ENCODE measurements at places on chromosomes 2 and 18.
A peak's percentile ranks its signal among the peaks of the same experiment; 100 is the strongest.

GRCh38 chr2:68834737-68835376 is 36.3 kb downstream of the BMP10 start:
- H3K27ac ChIP-seq: no peak overlapping the region
- H3K4me3 ChIP-seq: no peak overlapping the region
- peaks cover 52% of the 10 kb centered on the region for H3K4me1 ChIP-seq
- no peak for DNase-seq

- H3K36me3 ChIP-seq: no peaks in the 10 kb centered on the region
- no peak overlapping the region for H3K27ac ChIP-seq
- H3K27me3 ChIP-seq: peaks cover 28% of the 10 kb centered on the region
- H3K4me3 ChIP-seq: no peak overlapping the region
Measured at GRCh38 chr2:60586081-60586480, 32.6 kb upstream of the BCL11A start.

- H3K27me3 ChIP-seq: no peaks in the 10 kb centered on the region
- H3K36me3 ChIP-seq: no peaks in the 10 kb centered on the region
- H3K4me1 ChIP-seq: no peaks in the 10 kb centered on the region
- no peak overlapping the region for H3K27ac ChIP-seq
- no peak for DNase-seq
- no peak overlapping the region for H3K4me3 ChIP-seq
Measured at GRCh38 chr18:56702946-56703345, 51.8 kb downstream of the WDR7 start.

- peaks cover 2% of the 10 kb centered on the region for H3K4me1 ChIP-seq
- no peak overlapping the region for H3K27ac ChIP-seq
- H3K4me3 ChIP-seq: no peak overlapping the region
- no peak for DNase-seq
Measured at GRCh38 chr18:57347784-57348183, 4.6 kb upstream of the ST8SIA3 start.

DNA sequence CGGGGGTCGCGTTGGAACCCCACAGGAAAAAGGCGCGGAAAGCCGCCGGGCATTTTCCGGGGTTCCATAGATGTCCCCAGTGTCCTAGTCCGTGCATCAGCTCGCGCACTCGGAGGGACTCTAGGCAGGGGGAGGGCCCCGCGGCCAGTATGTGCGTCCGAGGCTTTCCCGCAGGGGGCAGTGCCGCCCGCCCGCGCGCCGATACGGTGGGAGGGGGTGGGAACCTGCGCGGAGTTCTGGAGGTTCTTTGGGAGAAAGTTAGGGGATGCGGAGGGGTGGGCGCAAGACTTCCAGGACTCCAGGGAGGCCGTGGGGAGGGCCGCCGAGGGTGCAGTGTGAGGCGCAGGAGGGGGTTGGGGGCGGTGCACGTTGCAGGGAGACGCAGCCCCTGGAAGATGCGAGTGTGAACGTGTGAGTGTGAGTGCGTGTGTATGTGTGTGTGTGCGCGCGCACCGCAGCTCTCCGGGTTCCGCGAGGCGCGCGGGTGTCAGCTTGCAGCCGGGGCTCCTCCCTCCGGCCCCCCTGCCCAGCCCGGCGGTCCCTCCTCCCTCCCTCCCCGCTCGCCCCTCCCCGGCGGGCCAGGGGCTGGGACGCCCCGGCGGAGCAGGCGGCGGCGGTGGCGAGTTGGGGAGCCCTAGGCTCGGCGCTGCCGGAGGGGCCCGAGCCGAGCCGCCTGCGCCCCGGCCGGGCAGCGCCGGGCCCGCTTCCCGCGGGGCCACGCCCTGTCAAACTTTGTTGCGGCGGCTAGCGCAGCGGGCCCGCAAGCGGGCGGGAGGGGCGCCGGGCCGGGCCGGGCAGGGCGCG is at the start of gene TCF7L1:
Gene TCF7L1, plus strand, starts transcription at position 559 of the 804 bp plus-strand sequence. CDS start 293 bp downstream, outside the sequence.
- no peak within 1 kb of the TSS for H3K27ac ChIP-seq
- H3K4me3 ChIP-seq: peak within 1 kb of the TSS; percentile 76
- H3K27me3 ChIP-seq: peaks cover 55% of the 10 kb centered on the region
- no peaks in the 10 kb centered on the region for H3K36me3 ChIP-seq
- H3K4me1 ChIP-seq: peaks cover 4% of the 10 kb centered on the region

- peaks cover under 1% of the 10 kb centered on the region for H3K36me3 ChIP-seq
- H3K4me3 ChIP-seq: no peak overlapping the region
- no peaks in the 10 kb centered on the region for H3K27me3 ChIP-seq
- H3K4me1 ChIP-seq: peaks cover 8% of the 10 kb centered on the region
Measured at GRCh38 chr2:143312441-143312840, 183.2 kb downstream of the ARHGAP15 start.

GRCh38 chr2:102520009-102520408 is 47.0 kb downstream of the SLC9A4 start:
- H3K4me1 ChIP-seq: peaks cover 6% of the 10 kb centered on the region
- no peak overlapping the region for H3K27ac ChIP-seq
- H3K36me3 ChIP-seq: no peaks in the 10 kb centered on the region
- DNase-seq: peak; percentile 16
- no peak overlapping the region for H3K4me3 ChIP-seq

DNA sequence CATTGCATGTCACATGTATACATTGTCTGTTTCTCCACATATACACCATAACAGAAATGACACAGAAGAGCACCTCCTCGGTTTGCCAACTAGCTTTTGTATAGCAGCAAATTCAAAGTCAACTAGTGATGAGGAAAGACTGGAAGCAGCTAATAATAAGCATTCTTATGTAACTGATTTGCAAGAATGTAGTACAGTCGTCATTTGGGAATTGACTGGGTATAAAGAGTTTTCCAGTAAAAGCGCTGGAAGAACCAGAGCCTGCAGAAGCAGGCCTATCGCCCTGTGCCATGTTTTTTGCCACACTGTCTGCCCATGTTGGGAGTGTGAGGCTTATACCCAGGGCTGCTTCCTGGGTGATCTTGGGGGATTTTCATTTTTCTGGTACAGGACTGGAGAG is 310.6 kb downstream of the GBX2 start:
- H3K4me3 ChIP-seq: no peak overlapping the region
- DNase-seq: no peak
- H3K36me3 ChIP-seq: no peaks in the 10 kb centered on the region

DNA sequence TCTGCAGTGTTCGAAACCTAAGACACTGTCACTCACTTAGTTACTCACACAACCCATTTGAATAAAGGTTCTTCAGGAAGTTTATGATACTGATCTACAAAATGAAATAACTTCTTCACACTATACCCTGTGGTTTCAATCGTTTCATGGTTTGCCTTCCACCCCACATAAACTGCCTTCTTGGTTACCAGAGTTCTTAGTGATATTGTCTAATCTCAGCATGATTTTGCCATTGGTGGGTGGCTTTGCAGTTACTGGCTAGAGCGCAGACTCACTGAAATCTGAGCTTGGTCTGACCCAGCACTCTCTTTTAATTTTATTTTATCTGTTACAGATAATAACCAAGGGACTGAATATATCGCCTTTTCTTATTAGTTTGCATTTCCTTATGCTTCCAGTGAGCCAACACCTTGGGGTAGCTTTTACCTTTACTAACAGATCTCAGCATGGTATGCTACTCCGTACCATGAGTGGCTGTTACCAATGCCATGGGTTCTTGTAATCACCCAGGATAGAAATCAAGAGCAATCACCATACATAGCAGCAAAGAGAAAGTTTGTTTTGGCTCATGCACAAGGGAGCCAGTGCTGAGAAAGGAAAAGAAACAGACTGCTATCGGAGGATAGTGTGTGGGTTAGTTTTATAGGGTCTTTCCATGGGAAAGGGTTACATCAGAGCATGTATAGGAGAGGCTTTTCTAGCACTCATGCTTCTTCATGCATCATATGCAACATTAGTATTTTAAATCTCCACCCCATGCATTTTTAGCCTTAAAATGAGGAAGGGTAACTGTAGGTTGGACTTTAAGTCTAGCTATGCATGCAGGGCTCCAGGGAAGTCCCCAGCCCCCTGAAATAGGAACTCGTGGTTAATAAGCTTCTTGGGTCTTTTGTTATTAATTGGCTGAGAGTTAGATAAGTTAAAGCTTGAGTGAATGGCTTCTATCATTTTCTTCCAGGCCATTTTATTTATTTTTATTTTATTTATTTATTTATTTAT is 33.3 kb downstream of the ANXA4 start:
- H3K27ac ChIP-seq: no peak overlapping the region
- no peak for DNase-seq
- H3K36me3 ChIP-seq: peaks cover 2% of the 10 kb centered on the region
- no peaks in the 10 kb centered on the region for H3K27me3 ChIP-seq

GRCh38 chr2:86786001-86786536 is 4.6 kb downstream of the CD8A start:
- peaks cover 70% of the 10 kb centered on the region for H3K4me1 ChIP-seq
- H3K27me3 ChIP-seq: peaks cover 5% of the 10 kb centered on the region
- DNase-seq: peak; percentile 75
- peaks cover 62% of the 10 kb centered on the region for H3K36me3 ChIP-seq
- peak overlapping the region; percentile 91 for H3K4me3 ChIP-seq

DNA sequence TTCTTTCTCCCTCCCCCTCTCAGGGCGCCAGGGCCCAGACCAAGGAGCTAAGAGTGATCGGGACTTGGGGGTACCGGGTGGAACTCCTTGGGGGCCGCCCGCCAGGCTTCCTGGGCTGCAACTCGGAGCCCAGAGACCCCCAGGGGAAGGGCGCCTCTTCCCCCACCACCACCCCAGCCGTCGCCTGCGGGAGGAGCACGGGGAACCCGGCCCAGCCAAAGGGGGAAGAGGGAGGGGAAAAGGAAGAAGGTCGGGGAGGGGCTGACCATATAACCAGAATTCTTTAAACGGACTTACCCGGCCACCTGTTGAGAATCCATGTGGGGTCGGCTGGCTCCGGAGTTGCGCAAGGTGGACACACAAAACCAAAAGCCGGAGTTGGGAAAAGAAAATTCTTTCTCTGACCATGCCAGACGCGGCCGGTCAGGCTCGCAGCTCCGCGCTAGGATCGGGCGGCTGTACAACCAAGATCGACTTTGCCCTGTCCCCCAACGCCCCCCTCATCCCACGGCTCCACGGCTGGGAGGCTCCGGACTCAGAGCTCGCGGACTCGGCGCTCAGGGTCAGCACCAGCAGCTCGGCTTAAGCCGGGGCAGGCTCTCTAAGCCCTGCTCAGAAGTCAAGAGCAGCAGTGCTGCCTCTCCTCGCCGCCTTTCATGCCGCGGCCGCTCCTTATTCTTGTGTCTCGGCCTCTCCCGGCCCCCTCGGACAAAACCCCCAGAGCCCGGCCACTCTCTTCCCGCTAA is 6.3 kb upstream of the SIX3 start:
- H3K27ac ChIP-seq: no peak overlapping the region
- H3K4me3 ChIP-seq: peak overlapping the region; percentile 40
- peaks cover 30% of the 10 kb centered on the region for H3K4me1 ChIP-seq
- peaks cover 91% of the 10 kb centered on the region for H3K27me3 ChIP-seq

- H3K4me1 ChIP-seq: no peaks in the 10 kb centered on the region
- H3K27me3 ChIP-seq: no peaks in the 10 kb centered on the region
- peaks cover 9% of the 10 kb centered on the region for H3K36me3 ChIP-seq
- DNase-seq: no peak
- H3K4me3 ChIP-seq: no peak overlapping the region
Measured at GRCh38 chr2:151552287-151552686, 142.6 kb downstream of the RIF1 start.

DNA sequence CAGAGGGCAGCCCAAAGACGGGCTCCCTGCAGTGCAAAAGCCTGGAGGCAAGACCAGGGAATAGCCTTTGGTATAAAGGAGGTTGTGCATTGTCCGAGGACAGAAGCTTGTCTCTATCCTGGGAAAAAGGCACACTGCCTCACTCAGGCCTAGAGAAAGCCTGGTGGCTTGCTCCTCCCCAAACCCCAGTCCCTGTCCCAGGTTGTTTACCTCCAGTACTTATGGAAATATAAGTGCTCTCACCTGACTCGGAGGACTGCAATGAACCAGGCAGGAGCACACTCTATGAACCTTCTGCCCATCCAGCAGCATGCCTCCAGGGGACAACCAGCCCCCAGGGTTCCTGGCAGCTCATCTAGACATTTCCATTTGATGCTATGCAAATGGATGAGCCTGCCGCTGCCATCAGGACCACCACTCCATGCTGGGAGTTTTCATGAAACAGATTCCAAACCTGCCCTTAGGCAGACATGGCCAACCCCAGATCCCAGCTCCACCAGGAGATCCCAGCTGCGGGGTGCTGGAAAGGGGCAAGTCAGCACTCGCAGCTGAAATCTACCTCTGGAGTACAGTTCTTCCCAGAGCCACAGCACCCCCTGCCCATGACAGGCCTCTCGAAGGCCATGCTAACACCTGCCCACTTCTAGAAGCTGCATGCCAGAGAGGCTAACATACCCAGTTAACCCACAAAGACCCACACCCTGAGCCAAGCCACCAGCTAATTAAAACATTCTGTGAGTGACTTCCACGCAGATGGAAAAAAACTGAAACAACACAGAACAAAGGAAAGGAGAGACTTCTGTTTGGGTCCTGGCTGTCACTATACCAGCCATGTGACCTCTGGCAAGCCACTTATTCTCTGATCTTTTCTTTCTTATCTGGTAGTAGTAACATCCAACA is 101.7 kb downstream of the TTC32 start:
- no peak overlapping the region for H3K4me3 ChIP-seq
- no peaks in the 10 kb centered on the region for H3K4me1 ChIP-seq

DNA sequence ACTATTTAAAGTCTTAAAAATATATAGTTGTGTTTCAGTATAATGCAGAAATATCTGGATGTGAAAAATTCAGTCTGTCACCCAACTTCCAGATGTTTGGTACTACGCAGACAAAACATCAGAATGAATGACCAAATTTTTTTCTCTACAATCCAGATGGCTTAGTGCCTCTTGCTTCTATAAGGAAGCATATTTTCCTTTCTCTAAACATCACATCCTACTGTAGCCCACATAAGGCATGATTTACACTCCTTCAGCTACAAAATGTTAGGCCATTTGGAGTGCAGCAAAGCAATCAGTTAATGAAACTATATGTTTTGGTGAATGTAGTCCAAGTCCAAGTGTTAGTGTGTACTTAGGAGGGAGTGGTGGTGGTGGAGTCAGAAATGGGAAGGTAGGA is 162.9 kb upstream of the SIX2 start:
- H3K4me1 ChIP-seq: peaks cover 2% of the 10 kb centered on the region
- H3K36me3 ChIP-seq: no peaks in the 10 kb centered on the region
- no peak overlapping the region for H3K27ac ChIP-seq
- peaks cover 60% of the 10 kb centered on the region for H3K27me3 ChIP-seq

DNA sequence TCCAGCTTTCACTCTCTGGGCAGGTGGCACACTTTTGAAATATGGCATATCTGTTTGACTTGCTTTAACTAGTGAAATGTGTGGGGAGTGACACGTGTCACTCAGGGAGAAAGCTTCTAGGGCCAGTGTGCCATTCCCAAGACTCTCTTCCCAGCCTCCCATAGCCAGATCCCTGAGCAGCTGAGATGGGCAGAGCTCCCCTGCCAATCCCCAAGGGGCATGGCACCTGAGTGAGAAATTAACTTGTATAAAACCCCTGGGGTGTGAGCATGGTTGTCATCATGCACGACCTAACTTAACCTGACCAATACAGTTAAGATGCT is 39.0 kb upstream of the MARCO start:
- peaks cover 9% of the 10 kb centered on the region for H3K36me3 ChIP-seq
- H3K4me1 ChIP-seq: peaks cover 16% of the 10 kb centered on the region
- no peak for DNase-seq
- H3K27ac ChIP-seq: peak overlapping the region; percentile 42

Measured in activated naive CD8-positive, alpha-beta T cell treated with anti-CD3 and anti-CD28 coated beads for 36 hours (primary cell).